ENCODE measurements at places on chromosomes 6 and 20.

DNA sequence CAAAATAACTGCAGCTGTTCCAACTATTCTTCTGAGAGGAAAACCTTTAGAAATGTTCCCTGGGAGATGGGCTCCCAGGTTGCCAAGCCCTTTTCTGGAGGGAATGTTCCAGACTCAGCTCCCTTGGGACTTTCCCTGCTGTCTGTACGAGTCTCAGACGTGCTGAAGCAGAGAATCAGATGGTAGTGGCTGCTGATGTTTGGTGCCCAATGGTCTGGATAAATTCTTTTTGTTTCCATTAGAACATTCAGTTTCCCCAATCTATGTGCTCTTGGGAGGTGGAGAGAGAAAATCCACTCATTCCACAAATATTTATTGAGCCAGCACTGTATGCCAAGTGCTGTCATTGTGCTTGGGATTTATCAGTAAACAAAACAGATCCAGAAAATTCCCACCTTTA, 40.0 kb downstream of the SNHG17 start:
- no peak for DNase-seq

DNA sequence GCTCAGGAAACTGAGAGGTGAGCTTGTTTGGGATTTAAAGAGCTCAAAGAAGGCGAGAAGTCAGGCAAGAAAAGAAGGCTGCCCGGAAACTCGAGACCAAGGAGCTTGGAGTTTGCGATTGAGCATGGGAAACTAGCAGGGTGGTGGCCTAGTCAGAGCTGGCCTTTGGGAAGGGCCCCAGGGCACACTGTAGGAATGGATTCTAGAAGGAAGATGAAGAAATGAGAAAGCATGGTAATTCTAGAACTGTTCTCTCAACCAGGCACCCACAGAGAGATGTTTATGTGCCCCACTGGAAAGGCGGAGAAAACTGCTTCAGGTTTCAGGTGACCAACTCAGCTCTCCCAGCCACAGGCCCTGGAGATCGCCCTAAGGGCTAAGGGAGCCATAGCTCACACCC, 126.2 kb downstream of the FOXO3 start:
- no peak for DNase-seq

- DNase-seq: no peak
Observed at GRCh38 chr20:52943185-52943841, 28.8 kb upstream of the TSHZ2 start.

DNA sequence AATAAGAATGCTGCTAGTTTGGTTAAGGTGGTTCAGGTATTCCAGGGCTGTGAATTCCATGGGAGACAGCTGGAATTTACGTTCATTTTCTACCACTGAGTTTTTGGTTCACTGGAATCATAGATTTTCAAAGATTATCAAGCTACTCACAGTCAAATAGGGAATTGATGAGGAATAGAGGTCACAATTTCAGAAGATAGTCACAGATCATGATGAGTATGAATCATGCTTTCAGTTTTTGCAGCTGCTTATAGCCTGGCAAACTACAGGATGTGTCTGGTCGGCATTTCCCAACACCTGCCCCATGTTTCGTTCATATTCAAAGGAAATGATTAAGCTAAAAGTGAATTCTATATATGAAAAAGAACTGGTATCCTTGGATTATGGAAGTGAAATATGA, 58.7 kb downstream of the BCKDHB start:
- no peak for DNase-seq

DNA sequence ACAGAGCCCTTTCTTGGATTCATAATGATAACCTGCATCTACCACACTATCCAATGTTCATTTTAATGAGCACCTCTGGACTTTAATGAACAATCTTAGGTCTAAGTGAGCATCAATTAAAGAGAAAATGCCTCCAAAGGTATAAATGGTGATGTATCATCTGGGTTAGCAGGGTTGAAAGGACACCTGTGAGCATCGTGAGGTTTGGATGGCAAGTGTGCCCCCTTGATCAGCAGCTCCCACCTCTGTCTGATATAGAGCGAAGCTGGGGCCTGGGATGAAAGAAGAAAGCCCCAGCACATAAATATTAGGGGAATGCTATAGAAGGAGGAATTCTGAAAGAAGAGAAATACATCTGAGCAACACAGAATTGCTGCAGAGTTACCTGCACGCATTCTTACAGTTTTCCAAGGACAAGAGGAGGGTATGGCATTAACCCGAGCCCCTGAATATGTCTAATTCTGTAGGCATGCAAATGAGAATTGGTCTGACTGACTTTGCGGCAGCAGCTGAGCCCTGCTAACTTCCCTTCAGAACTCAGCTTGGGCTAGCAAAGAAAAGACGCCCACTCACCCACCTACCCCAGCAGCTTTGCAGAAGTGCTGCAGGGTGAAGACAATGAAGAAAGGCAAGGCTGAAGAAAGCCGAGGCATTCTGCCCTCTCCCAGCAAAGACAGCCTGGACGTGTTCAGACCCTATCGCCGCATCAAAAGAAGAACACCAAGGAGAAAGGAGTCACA, 136.2 kb downstream of the GMPR start:
- DNase-seq: no peak

DNA sequence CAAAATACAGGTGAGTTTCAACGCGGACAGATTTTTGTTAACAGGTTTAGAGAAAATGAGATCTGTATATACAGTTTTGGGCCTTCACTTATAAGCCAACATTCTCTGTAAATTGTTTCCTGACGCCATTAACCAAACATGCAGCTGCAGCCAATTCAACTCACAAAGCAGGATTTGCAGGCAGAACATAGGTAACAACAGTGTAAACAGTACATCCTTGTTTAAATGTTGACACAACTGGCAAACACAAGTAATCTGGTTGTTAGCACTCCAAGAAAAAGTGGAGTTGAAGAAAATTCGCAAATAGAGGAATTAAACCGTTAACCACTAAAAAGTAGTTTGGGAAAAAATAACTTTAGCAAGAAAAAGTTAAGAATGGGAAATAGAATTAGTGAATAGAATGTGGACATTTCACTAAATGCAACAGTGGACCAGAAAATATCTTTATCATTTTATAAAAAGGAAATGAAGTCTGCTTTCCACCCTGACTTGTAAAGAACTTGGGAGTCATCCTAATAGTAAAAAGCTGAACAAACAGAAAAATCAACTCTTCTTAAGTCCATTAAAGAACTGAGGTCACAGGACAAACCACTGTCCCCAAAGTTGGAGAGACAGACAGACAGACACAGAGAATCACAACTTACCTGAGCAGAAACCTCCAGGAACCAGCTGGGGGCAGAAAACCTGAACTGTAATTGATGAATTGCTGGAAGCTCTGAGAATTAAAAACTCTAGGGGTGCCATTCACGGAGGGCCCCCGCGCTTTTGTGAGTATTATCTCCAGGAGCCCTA, 10.1 kb downstream of the SMIM28 start:
- DNase-seq: no peak

- DNase-seq: no peak
Observed at GRCh38 chr6:148250975-148251685, 91.5 kb upstream of the SASH1 start.

GRCh38 chr6:146316175-146316495, 227.5 kb upstream of the RAB32 start:
- DNase-seq: no peak

GRCh38 chr6:41047306-41047705, 5.0 kb downstream of the TSPO2 start:
- no peak for DNase-seq

GRCh38 chr6:148565930-148566663, 180.7 kb upstream of the UST start:
- DNase-seq: peak; percentile 67

DNA sequence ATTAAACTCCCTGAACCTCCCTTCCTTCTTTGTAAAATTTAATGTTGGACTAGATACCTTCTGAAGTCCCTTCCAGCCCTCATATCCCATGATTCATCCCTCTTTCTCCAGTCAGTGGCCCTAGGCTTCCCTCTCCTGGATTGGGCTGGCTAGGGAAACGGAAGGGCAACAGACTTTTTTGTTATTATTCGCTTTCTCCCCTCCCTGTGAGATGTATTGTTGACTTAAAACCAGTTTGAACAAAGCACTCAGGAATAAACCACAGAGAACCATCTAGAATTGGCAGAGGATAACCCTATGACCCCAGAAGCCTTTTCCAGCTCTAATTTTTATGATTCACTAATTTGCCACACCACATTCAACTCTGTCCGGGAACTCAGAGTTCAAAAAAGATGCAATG, 239.7 kb upstream of the SUPT3H start:
- DNase-seq: no peak

DNA sequence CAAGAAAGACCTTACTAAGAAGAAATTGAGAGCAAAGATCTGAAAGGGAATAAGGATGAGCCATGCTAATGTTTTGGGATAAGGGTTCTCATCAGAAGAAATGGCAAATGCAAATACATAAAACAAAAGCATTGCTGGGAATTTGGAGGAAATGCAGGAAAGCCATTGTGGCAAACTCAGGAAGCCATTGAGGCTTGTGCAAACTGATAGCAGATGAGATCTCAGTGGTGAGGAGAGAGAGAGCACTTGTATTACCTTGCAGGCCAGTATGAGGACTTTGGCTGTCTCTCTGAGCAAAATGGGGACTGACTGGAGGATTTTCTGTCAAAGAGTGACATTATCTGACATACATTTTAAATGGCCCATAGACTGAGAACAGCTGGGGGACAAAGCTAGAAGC, 103.0 kb downstream of the ADGRB3 start:
- no peak for DNase-seq

DNA sequence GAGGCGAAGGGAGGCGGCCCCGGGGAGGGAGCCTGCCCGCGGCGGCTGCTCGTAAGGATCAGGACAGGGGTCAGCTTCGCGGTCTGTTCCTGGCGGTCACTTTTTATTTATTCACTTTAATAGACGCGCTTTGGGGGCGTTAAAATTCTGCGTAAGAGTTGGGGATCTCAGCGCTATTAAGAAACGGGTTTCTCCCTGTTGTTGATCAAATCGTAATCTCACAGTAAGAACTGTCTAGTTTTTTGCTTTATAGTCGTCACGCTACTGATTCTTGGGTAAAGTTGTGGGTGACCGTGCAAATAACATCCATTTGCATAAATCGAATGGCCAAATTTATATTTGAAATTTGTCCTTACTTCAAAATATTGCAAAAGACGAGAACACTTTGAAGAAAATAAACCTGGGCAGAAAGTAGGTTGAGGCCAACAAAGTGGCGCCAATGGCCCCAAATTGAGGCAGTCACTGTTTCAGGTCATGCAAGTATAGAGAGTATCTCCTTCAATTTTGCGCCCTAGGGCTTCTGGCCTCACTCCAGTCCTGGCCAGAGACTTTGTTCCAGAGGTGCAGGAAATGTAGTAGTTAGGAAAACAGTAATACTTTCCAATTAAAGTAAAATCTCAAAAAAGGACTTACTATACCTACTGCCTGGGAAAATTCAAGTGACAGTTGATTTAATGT, 963 bp upstream of the RMND1 start:
- DNase-seq: no peak

GRCh38 chr6:145199961-145200360, 535.4 kb downstream of the EPM2A start:
- no peak for DNase-seq

DNA sequence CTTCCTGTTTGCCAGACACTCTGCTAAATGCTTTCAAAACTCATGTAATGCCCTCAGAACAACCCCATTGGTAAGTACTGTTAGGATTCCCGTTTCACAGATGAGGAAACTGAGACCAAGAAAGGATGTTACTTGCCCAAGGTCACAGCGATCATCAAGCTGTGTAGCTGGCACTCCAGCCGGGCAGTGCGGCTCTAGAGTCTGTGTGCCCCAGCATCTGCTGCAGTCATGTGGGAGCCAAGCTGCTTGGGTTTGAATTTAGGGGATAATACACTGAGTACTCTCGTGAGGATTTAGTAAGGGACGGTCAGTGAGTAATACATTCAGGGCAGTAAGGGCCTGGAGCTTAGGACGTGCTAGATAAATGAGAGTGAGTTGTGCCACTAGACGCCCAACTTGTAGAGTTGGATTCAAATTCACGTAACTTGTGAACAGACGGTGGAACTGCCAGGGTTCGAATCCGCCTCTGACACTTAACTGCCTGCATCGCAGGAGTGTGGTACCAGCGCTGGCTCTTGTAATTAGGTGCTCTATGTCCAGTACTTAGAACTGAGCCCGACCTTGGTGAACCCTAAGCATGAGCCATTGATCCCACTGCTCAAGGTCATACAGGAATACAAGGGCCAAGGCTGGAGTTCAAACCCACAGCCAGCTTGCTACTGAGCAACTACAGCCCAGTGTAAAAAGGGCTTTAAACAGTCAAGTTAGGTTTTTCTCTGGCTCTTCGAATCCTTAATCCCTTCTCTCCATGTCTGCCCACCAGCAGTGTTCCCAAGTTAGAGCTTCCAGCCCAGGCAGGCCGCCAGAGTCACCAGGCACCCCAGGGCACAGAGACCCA, 70.2 kb downstream of the EYA2 start:
- DNase-seq: no peak

GRCh38 chr6:26122793-26123674, 35.8 kb downstream of the HFE start:
- DNase-seq: peak; percentile 94

GRCh38 chr6:6152060-6152459, 145.3 kb upstream of the NRN1 start:
- DNase-seq: no peak

DNA sequence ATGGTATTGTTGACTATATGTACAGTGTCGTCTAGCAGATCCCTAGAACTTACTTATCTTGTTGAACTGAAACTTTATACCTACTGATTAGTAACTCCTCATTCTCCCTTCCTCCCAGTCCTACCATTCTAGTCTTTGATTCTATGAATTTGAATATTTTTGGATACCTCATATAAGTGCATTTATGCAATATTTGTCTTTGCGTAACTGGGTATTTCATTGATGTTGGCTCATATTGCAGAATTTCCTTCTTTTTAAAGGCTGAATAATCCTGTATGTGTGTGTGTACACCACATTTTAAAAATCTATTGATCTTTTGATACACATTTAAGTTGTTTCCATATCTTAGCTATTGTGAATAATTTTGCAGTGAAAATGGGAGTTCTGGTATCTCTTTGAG, 119.9 kb downstream of the SOX4 start:
- no peak for DNase-seq

DNA sequence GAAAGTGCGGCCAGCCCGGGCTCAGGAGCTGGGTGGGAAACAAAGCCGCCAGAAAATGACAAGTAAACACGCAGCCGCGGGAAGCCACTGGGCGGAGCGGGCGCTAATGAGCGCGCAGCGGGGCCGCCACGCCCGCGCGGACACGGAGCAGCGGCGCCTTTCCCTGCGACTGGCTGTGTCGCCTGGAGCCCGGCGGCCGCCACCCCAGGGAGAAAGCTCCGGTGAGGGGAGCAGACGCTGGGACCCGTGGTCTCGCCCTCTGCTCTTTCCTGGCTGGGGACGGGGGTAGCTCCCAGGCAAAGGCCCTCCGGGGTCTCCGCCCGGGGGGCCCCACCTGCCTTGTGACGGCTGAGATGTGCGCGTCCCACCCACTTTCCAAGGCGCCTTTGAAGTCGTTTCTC, 54.9 kb downstream of the PRR18 start:
- DNase-seq: no peak

GRCh38 chr6:168428052-168428826, 12.7 kb upstream of the SMOC2 start:
- no peak for DNase-seq

DNA sequence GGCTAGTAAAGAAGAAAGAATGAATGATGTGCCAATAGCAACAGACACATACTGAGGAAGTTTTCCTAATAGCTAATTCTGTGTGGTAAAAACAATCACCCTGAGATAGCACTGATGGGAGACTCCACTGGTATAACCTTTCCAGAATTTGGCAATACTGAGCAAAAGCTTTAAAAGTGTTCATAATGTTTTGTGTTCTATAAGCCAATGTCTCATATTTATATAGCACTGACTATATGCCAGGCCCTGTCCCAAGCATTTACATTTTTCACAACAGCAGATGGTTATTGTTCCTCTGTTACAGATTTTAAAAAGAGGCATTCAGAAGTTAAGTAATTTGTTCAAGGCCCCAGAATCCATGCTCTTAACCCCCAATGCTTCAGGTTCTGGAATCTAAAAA, 108.0 kb upstream of the DST start:
- no peak for DNase-seq
